Endodermal cell (in vitro differentiated cells): ENCODE measurements at places on chromosomes 5 and 9. TPM values are rescaled to one million over a fixed set of nuclear protein-coding genes. Genes with fewer than 3 reads are reported as not detected.

GRCh38 chr5:174535669-174536068, 188.7 kb upstream of the MSX2 start:
- no peak overlapping the region for H3K27ac ChIP-seq
- no peaks in the 10 kb centered on the region for H3K27me3 ChIP-seq
- H3K36me3 ChIP-seq, result no peaks in the 10 kb centered on the region
- no peak overlapping the region for H3K4me3 ChIP-seq
- H3K4me1 ChIP-seq, result peaks cover 21% of the 10 kb centered on the region

DNA sequence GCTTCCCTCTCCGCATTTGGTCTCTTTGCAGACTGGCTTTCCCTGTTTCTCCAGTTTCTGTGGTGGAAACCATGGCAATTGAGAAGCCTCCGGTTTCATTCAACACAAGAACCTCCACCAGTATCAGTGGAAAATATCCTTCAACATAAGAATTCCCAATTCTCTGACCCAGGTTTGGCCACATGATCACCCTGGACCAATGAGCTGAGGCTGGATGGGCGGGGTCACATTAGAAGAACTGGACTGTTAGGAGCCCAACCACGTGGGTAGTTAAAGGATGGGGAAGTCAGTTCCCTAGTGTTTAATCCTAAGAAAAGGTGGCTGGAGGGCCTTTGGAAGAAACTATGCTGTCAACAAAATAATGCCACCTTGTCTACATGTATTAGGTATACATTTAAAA, 336.3 kb downstream of the DMRT2 start:
- H3K36me3 ChIP-seq, result no peaks in the 10 kb centered on the region
- no peaks in the 10 kb centered on the region for H3K27me3 ChIP-seq
- H3K4me1 ChIP-seq, result no peaks in the 10 kb centered on the region
- no peak overlapping the region for H3K27ac ChIP-seq
- no peak overlapping the region for H3K4me3 ChIP-seq

GRCh38 chr5:132305420-132305819, 11.2 kb downstream of the SLC22A4 start:
- no peak for DNase-seq
- H3K27me3 ChIP-seq, result no peaks in the 10 kb centered on the region
- H3K4me1 ChIP-seq, result peaks cover 3% of the 10 kb centered on the region
- no peak overlapping the region for H3K4me3 ChIP-seq

DNA sequence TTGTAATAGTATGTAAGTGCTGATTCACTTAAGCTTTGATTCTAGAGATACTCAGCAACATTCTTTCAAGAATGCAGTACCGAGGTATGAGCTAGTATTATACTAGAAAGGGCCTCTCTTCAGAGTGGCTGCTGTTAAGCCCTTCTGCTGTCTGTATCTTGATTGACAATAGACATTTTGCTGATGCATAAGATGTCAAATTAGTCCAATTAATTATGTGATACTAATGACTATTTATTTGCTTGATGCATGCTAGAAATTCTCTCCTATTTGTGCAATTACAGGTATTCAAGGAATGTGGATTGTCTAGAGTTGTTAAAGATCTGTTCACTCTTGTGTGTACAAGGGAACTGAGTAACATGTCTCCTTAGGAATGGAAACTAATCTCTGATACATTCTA, 92.3 kb upstream of the PTGER4 start:
- no peak overlapping the region for H3K27ac ChIP-seq
- H3K4me3 ChIP-seq, result no peak overlapping the region
- DNase-seq, result no peak
- H3K36me3 ChIP-seq, result no peaks in the 10 kb centered on the region
- no peaks in the 10 kb centered on the region for H3K27me3 ChIP-seq

GRCh38 chr5:174402222-174402812, 322.1 kb upstream of the MSX2 start:
- H3K36me3 ChIP-seq, result no peaks in the 10 kb centered on the region
- no peak overlapping the region for H3K4me3 ChIP-seq
- H3K4me1 ChIP-seq, result peaks cover under 1% of the 10 kb centered on the region
- H3K27ac ChIP-seq, result no peak overlapping the region
- DNase-seq, result no peak
- H3K27me3 ChIP-seq, result no peaks in the 10 kb centered on the region

GRCh38 chr9:132356324-132356924, 1.6 kb upstream of the SETX start:
- peak; percentile 44 for DNase-seq
- H3K36me3 ChIP-seq, result peaks cover 18% of the 10 kb centered on the region
- H3K4me3 ChIP-seq, result no peak overlapping the region

DNA sequence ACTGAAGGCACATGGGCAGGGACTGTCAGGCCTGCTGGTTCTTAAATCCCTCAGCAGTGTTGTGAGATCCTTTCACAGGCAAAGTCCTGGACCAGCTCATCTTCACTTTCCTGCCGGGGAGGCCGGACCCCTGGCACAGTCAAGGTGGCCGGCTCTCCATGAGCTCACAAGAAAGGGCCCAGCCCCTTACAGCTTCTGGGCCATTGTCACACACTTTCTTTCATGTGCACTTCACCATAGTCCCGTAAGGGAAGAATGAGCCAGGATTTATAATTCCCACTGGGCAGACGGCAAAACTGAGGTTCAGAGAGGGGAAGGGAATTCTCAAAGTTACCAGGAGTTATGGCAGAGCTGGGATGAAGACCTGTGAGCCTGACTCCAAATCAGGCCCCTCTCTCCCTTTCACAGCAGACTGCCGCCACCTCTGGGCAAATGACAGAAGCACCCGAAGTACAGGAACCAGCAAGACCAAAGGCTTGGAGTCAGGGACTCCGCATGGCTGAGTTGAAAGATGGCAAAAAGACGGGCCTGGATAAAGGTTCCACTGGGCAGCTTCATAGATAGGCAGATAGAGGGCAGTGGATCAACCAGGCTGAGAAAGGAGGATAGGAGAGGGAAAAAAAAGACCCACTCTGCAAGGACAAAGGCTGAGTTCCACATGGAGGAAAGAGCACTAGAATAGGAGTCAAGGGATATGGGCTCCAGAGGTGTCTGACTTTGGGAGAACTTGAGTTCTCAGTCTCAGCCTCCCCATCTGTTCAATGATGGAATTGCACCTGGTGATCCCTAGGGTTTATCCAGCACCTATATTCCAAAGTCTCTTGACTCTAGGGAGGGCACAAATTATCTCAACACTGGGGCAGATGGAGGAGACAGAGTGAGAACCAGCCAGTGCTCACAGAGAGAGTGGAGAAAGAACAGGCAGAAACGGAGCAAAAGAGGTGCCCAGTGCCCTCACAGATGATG, 128.7 kb downstream of the PAX5 start:
- DNase-seq, result peak; percentile 86
- H3K27ac ChIP-seq, result no peak overlapping the region
- no peaks in the 10 kb centered on the region for H3K4me1 ChIP-seq
- H3K36me3 ChIP-seq, result no peaks in the 10 kb centered on the region
- no peak overlapping the region for H3K4me3 ChIP-seq
- peaks cover 21% of the 10 kb centered on the region for H3K27me3 ChIP-seq

- no peak for DNase-seq
- peaks cover 85% of the 10 kb centered on the region for H3K36me3 ChIP-seq
- H3K27me3 ChIP-seq, result no peaks in the 10 kb centered on the region
- H3K4me1 ChIP-seq, result no peaks in the 10 kb centered on the region
- H3K27ac ChIP-seq, result no peak overlapping the region
- H3K4me3 ChIP-seq, result no peak overlapping the region
Measured at GRCh38 chr5:126587551-126588390, 7.2 kb downstream of the ALDH7A1 start.

SOX30 gene
- total RNA-seq, result 0.36 and 0.48 TPM in 2 replicates

DNA sequence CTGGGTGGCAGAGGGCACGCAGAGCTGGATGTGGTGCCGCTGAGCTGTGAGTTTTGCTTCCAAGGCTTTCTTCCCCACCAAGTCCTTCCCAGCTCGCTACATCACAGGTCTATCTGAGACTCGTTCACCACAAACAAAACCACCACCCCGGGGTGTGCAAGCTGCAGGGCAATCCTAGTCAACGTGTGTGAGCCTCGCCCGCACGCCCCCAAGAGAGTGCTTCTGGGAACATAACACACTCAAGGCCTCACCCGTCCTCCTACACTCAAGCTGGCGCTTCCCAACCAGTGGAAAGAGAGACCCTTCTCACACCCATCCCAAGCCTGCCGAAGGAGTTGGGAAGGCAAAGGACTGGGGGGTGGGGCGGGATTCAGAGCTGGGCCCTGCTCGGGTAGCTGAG, 10.6 kb downstream of the SNAPC4 start:
- no peak overlapping the region for H3K4me3 ChIP-seq
- H3K36me3 ChIP-seq, result peaks cover 86% of the 10 kb centered on the region
- H3K27ac ChIP-seq, result no peak overlapping the region
- no peaks in the 10 kb centered on the region for H3K27me3 ChIP-seq
- no peaks in the 10 kb centered on the region for H3K4me1 ChIP-seq

- no peaks in the 10 kb centered on the region for H3K36me3 ChIP-seq
- no peak overlapping the region for H3K27ac ChIP-seq
- DNase-seq, result no peak
- H3K4me3 ChIP-seq, result no peak overlapping the region
- no peaks in the 10 kb centered on the region for H3K4me1 ChIP-seq
- H3K27me3 ChIP-seq, result no peaks in the 10 kb centered on the region
Measured at GRCh38 chr5:12794476-12795332, 890.5 kb upstream of the CTNND2 start.

PFN3 gene
- total RNA-seq, result not detected in 2 replicates

GRCh38 chr5:106080535-106080934, 1590.2 kb downstream of the EFNA5 start:
- DNase-seq, result no peak
- H3K4me3 ChIP-seq, result no peak overlapping the region
- no peaks in the 10 kb centered on the region for H3K36me3 ChIP-seq
- H3K4me1 ChIP-seq, result no peaks in the 10 kb centered on the region
- no peak overlapping the region for H3K27ac ChIP-seq

DNA sequence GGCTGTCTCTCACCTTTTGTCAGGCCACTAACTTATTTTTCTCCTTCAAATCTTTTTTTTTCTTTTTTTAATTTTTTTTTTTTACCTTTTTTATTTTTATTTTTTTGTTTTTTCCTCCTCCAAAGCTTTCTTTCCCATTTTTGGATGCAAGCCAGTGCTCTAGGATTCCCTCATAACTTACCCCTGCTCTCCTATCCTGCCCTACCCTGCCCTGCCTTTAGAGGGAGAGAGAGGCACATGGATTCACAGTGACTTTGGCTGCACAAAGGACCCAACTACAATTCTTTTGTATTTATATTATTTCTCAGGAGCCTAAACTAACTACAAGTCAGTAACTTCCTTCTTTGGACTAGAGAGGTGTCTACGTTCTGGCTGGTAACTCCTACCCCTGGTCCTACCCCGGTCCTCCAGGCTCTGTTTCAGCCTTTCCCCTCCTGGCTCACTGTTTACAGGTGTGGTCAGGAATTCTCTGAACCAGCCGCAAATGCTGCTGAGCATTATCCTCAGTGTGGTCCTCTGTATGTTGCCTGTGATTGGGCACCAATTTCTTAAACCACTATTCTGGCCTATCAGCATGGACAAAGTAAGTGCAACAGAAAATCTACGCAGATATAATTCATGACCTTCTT, 8.4 kb upstream of the RUSC2 start:
- H3K27me3 ChIP-seq, result no peaks in the 10 kb centered on the region
- H3K27ac ChIP-seq, result no peak overlapping the region
- peak; percentile 83 for DNase-seq
- H3K4me1 ChIP-seq, result no peaks in the 10 kb centered on the region
- H3K36me3 ChIP-seq, result no peaks in the 10 kb centered on the region
- H3K4me3 ChIP-seq, result no peak overlapping the region

GRCh38 chr5:79189439-79190234, 46.3 kb upstream of the JMY start:
- no peak for DNase-seq
- H3K4me1 ChIP-seq, result no peaks in the 10 kb centered on the region
- no peaks in the 10 kb centered on the region for H3K36me3 ChIP-seq
- H3K4me3 ChIP-seq, result no peak overlapping the region

DNA sequence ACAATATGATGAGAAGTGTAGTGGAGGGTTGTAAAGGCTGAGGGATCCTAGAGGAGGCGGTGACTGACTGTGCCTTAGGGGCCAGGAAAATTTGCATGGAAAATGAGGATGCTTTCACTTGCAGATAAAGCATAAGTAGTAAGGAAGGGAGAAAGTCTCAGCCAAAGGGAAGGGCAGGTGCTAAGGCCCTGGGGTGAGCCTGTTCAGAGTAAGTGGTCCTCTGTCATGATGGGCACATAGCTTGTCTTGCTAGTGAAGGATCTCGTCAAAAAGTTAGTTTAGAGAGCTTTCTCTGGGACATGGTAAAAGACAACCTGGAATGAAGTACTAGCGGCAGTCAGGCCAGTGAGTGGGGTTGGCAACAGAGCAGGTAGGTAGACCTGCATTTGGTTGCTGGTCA, 75.4 kb upstream of the CPLX2 start:
- no peak overlapping the region for H3K27ac ChIP-seq
- peak overlapping the region; percentile 71 for H3K4me3 ChIP-seq
- H3K4me1 ChIP-seq, result no peaks in the 10 kb centered on the region
- DNase-seq, result no peak

GABBR2 gene
- total RNA-seq, result 1.3 and 2.2 TPM in 2 replicates

GRCh38 chr9:20835377-20836286, 151.6 kb downstream of the FOCAD start:
- no peak for DNase-seq
- H3K4me3 ChIP-seq, result no peak overlapping the region
- peak overlapping the region; percentile 18 for H3K27ac ChIP-seq
- peaks cover 9% of the 10 kb centered on the region for H3K36me3 ChIP-seq
- H3K27me3 ChIP-seq, result no peaks in the 10 kb centered on the region
- H3K4me1 ChIP-seq, result no peaks in the 10 kb centered on the region

- no peaks in the 10 kb centered on the region for H3K4me1 ChIP-seq
- no peaks in the 10 kb centered on the region for H3K36me3 ChIP-seq
- H3K27ac ChIP-seq, result no peak overlapping the region
- no peak overlapping the region for H3K4me3 ChIP-seq
Measured at GRCh38 chr5:177405312-177405711, 4.1 kb downstream of the F12 start.

CAMK4 gene
- total RNA-seq, result 2.8 and 3.7 TPM in 2 replicates

- H3K4me3 ChIP-seq, result no peak overlapping the region
- no peaks in the 10 kb centered on the region for H3K27me3 ChIP-seq
- H3K4me1 ChIP-seq, result no peaks in the 10 kb centered on the region
- H3K36me3 ChIP-seq, result no peaks in the 10 kb centered on the region
- no peak overlapping the region for H3K27ac ChIP-seq
Measured at GRCh38 chr5:36494841-36495601, 111.4 kb upstream of the SLC1A3 start.

GRCh38 chr5:172658961-172659501, 18.0 kb downstream of the NEURL1B start:
- no peaks in the 10 kb centered on the region for H3K4me1 ChIP-seq
- peak overlapping the region; percentile 97 for H3K27ac ChIP-seq
